ENCODE measurements at places on chromosomes 11 and 22.
A peak's percentile ranks its signal among the peaks of the same experiment; 100 is the strongest.

DNA sequence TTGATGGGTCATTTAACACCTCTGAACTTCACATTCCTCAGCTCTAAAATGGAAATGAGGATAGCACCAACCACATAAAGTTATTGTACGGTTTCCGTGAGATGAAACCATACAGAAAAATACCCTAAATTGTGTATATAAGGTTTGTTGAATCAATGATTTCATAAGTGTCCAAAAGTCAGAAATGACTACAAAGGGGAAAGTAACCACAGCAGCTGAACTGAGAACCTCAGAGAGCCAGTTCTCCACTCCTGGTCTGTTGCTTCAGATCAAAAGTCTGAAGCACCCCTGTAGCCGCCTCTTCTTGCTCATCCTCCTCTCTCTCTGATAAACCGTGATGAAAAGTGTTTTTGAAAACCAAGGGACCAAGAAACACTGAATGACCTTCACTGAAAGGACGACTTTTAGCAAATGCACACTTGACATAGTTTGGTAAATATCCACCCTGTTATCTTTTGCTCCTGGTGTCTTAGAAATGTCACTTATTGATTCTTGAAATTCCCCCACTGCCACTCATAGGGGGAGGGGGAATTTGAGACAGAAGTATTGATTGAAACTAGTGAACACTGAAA, 194.5 kb downstream of the NAV2 start:
- no peak for DNase-seq

DNA sequence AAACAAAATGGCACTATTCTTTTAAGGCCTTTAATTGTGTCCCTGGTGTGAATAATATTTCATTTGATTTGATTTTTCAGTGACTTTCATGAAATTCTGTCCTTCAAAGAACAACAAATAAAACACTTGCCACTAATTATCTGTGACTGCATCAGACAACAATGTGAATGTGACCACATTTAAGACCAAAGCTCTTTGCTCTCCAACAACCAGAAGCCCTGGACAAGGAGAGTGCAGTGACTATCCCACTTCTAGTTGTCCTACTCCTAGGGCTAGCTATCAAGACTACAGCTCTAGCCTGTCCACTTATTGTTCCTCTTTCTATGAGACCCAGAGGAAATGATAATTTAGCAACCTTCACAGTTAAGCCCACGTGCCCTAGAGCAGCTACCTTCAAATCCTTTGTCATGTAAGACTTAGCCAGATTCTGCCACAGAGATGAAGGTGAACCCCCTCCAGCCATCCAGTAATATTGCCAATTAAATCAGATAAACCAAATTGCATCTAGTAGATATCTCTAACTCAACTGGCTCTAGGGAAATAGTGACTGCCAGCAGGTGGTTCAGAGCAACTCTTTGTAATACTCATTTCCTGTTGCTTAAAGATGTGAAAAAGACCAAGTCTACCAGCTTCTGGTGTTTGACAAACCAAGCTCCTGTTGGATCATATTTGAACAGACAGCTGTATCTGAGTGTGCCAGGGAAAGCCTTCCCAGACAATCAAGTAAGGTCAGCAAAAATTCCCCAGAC, 142.6 kb upstream of the BLID start:
- no peak for DNase-seq

DNA sequence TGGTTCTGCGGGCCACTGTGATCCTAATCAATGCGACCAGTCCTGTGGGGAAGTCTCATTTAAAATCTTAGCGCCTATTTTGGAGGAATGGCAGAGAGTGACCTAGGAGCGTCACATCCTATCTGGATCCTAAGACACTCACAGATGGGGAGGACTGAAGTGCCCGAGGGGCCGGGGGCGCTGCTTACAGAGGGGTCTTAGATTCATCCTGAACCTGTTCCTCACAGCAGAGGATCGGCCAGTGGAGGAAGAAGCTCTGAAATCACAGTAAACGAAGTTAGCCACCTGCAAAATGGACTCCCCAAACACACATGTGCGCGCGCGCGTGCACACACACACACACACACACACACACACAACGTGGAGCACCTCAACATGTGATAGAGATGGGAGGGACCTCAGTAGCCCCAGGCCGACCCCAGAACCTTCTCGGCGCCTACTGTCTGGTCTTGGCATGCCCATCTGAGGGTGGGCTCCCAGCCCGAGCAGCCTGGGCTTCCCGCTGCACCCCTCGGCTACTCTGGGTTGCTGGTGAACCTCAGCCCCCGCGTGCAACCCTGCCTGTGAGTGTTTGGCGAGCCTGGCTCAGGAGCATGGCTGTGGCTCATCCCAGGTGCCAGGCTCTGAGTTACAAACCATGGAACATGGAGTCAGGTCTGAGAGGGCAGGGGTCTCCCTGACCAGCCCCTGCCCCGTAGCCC, 613.3 kb downstream of the TBC1D22A start:
- DNase-seq: no peak

- no peak for DNase-seq
Observed at GRCh38 chr11:25180187-25180586, 683.3 kb downstream of the LUZP2 start.

DNA sequence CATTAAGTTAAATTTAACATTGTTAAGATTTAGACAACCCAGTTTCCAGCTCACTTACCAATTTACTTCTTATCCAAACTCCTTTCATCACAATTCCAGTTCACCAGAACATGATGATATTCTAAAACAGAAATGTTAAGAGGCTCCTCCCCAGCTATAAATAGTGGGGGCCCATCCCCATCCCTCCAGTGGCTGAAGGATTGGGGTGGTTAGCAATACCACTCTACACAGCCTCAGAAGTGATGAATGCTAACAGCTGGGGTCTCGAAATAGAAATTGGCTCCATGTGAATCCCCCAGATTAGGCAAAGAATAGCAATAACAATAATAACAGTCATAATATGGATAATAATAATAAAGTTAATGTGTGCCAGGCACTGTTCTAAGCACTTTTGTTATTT, 97.9 kb upstream of the NCAM1 start:
- DNase-seq: no peak

DNA sequence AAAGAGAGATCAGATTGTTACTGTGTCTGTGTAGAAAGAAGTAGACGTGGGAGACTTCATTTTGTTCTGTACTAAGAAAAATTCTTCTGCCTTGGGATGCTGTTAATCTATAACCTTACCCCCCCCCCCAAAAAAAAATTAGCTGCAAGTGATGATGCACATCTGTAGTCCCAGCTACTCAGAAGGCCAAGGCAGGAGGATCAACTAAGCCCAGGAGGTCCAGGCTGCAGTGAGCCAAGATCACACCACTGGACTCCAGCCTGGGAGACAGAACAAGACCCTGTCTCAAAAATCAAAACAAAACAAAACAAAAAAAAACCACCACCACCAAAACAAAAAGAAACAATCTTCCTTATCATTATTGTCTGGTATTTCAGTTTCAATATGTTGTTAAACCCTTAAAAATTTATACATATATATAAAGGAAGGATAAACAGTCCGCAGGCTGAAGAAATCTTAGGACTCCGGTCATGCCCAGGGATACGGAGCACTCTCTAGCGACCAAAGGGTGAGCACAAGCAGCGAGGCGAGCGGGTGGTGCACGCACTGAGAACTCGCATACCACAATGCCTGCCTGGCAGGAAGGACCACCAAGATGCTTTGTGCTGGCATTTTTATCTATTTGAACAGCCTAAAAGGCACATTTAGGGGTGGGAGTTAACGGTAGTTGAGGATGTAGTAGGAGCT, 6.4 kb downstream of the POLDIP3 start:
- no peak for DNase-seq

DNA sequence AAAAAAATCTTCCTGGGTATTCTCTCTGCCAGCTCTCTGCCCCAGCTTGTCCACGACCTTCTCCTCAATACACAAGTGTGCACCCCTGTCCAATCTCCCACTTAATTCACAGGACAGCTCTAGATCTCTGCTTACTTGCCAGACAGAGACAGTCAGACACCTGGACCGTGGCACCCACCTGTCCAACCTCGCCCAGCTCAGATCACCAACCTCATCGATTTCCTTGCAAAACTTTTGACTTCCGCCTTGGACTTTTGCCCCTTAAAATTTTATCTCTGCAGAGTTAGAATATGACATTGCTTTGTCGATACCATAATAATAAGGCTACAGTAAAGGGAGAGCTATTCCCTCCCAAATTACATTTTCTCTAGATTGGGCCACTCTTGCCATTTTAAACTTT, 10.4 kb downstream of the LMF2 start:
- DNase-seq: no peak

- DNase-seq: no peak
Observed at GRCh38 chr22:40193429-40194421, 16.0 kb downstream of the TNRC6B start.

DNA sequence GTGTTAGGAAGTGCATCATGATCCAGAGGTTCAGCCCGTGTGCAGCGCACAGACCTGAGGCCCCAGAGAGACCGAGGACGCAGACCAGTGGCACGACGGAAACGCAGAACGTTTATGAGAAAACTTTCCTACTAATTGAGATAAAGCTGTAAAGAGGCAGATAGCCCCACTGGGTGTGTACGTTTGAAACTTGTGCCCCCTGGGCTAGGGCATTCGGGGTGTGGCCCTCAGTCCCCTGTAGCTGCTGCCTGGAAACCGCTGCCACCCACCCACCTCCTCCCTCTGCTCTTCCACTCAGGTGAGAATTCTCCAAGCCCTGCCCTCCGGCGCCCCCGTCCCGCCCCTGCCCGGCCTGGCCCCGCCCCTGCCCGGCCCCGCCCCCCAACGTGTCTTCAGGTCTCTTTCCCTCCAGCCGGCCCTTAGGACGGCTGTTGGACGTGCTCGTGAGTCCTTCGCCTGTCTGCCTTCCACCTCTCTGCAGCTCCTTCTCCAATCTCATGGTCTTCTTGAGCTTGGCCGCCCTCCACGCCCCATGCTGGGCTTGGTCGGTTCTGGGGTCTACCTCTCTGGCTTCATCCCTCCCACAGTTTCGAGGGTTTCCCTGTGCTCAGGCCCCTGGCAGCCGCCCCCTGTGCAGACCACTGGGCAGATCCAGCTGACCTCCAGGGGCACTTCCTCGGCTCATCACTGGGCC, 12.1 kb downstream of the MAPK8IP2 start:
- DNase-seq: no peak

- DNase-seq: no peak
Observed at GRCh38 chr11:75595429-75595828, 33.4 kb downstream of the SERPINH1 start.

- no peak for DNase-seq
Observed at GRCh38 chr11:66727282-66728037, 1.6 kb downstream of the SPTBN2 start.

DNA sequence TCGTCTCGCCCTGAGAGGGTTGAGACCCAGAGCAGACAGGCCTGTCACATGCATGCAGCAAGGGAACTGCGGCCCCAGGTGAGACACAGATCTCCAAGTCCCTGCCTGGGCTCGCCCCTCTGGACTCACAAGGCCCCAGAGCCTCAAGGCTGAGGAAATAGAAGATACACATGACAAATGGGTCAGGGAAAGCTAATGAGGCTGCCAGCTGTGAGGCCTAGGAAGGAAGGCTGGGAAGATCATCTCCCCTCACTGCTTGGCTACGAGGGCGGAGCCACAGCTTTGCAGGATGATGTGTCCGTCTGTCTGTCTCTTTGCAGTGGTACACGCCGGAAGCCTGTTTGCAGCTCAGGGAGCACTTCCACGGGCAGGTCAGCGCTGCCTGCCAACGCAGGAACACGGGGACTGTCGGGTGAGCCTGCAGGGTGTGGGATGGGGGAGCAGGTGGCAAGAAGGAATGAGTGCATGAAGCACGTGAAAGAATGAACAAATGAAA, 4.5 kb downstream of the RAB36 start:
- no peak for DNase-seq

DNA sequence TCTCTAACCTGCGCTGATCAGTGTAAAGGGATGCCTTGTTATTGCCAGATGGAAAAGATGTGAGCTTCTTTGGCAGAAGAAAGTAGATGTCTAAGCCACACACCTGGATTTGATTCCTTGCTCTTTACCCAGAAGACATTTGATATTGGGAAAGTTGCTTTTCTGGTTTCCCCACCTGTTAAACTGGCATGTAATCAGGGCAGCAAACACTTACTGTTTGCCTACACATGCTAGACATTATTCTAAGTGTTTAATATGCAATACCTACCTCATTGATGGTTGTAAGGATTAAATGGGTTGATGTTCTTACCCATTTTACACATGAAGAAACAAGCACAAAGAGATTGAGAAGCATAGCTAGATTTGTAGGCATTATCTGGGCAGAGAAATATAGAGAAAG, 16.6 kb downstream of the ASRGL1 start:
- no peak for DNase-seq

DNA sequence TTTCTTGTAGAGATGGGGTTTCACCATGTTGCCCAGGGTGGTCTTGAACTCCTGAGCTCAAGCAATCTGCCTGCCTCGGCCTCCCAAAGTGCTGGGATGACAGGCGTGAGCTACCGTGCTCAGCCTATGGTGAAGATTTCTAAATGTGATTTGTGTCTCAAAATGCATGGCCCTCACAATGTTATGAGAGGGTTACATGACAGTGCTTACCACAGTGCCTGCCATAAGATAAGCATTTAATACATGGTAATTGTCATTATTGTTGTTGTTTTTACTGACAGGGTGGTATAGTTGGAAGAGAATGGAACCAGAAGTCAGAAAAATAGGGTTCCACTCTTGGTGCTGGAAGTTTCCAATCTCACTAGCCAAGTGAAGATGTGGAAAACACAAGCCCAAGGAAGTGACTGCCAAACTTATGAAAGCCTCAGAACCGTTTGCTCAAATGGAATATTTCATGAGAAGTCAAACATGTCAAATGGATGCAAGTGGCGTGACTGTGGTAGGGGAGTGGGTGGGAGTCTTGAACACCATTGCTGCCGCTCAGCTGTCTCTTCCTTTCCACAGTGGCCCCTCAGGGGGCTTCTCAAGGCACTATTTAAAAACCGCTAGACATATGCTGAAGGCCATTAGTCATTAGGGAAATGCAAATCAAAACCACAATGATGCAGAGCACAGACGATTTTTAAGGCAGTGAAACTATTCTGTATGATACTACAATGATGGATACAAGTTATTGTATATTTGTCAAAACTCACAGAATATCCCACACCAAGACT, 29.1 kb upstream of the LMO2 start:
- DNase-seq: no peak

GRCh38 chr11:107751082-107751481, 39.2 kb upstream of the SLN start:
- no peak for DNase-seq

GRCh38 chr11:60625262-60625661, 74.2 kb upstream of the MS4A8 start:
- DNase-seq: peak; percentile 2

DNA sequence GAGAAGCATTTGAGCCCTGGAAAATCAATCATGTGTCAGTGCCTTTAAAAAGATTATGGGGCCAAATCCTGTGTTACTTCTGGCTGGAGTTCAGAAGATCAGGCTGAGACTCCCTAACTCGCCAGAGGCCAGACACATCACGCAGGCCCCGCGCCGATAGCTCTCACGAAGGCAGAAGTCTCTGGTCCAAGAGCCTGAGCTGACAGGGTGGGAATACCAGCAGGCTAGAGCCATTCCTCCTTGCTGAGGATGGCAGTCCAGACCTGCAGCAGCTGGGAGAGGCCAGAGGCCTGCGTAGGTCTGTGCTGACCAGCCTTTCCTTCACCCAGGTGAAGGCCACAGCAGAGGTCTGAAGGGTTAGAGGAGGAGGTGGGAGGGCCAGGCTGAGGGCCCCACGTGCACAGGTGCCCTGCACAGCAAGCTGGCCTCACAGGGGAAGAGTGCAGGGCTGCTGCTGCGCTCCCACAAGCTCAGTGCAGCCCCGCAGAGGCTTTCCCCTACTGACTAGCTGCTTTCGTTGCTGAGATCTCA, 52.9 kb downstream of the ST14 start:
- no peak for DNase-seq

All from SIG-M5 (cell line).